ENCODE measurements at places on chromosomes 4 and X.

DNA sequence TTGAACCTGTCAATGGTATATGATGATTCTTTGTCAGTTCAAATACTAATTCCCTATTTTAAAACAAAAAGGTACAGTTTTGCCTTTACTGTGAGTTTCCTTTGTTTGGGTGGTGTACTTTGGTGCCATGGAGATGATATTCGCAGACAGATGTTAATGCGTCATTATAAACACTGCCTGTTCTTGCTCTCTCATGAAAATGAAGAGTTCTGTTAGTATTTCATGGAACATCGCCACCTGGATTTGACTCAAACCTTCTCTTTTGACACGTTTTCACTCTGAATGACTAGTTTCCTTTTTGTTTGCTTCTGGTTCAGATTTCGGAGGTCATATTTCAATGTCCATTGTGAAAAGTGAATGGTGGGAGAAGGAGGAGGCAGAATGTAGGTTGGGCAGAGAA, 6.9 kb upstream of the CTSO start:
- peak; percentile 48 for DNase-seq

GRCh38 chrX:154967603-154968002, 54.9 kb downstream of the F8 start:
- DNase-seq: no peak

- DNase-seq: no peak
Observed at GRCh38 chrX:29947225-29947624, 268.1 kb upstream of the MAGEB2 start.

GRCh38 chrX:21905313-21905712, 35.2 kb upstream of the SMS start:
- DNase-seq: no peak

GRCh38 chr4:38923746-38924145, 56.1 kb downstream of the FAM114A1 start:
- DNase-seq: no peak

DNA sequence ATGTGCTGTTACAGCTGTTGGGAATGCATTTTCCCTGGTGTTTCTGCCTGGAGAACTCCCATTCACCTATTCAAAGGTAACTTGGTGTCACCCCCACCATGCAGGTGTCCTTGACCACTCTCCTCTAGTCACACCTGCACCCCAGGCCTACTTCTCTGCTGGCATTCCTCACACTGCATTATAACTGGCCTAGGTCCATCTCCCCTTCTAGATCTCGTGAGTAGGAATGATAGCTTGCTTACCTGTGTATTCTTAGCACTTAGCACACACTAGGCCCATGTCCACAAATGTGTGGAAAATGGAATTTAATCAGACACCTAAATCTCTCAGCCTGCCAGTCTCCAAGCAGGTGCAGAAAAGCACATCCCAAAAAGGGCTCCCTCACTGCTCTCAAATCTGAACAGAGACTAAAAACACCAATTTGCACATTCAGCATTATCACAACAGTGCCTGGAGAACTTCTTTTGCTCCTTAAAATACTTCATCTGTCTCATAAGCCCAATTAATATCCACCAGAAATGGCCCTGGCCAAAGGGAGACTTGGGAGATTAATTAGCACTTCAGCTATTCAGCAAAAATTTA, 18.3 kb downstream of the SCD5 start:
- no peak for DNase-seq

DNA sequence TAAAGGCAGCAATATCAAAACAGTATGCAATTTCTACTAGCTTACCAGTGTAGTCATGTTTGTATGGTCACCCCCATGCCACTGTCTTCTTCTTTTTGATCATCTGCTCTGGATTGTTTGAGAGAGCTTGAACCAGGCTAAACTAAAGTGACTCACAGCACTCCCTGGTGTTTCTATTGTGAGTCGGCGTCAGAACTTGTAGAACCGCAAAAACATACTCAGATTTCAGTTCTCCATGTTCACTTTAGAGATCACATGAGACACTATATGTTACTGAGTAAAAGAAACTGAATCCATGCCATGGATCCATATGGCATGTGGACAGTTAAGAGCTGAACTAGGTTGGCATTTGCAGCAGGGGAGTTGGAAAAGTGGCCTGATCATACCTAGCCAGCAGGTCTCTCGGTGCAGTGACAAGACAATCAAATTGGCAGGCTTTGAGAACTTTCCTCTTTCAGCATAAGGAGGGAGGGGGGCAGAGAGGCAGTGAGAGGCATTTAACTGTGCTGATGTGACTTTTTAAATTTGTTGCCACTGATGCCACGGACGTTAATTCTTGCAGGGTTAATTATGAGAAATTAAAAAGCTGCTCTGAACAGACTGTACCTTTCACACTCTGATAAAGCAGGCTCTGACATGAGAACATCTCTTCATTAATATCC, 88.4 kb downstream of the AFF2 start:
- DNase-seq: peak; percentile 31

DNA sequence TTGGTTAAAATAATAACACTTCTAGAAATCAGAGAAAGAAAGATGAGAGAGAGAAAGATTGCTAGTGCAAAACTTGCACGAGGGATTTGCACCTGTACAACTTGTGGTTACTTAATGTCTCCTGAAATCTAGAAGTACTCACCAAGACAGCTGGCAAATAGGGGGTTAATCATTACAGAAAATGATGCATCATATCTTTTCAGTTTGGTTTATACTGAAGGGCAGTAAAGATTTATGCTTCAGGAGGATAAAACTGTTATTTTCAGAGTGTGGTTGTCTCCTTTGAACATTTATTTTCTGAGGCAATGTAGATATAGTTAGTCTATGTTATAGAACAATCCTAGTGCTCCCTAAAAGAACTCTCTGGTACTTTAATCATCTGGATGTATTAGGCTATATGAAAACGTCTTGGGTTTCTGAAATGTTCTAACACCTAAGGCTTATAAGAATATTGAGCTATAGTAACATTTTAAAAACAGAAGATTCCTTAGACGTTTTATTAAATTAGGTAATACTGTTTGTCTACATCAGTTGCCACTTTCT, 13.3 kb downstream of the ATOH1 start:
- DNase-seq: no peak

DNA sequence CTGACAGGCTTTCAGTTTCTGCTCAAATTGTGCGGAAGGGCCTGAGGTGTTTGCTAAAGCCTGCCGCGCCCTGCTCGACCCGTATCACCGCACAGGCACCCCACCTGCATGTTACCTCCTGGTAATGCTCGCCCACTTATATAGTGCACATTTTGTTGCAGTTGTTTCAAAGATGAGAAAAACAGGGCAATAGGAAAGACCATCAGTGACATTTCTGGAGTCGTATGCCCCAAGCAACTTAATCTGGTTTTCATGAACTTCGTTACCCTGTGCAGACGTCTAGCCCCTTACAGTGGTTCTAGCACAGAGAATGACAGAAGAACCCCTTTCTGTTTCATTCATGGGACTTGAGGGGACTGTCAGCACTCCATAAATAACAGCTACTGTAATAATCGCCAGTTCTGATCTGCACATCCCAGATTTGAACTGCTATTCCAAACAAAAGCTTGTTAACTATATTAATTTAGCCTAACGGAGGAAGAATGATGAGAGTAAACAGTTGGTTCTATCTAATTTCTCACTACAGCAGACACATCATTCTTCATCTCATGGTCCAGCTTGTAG, 940 bp upstream of the DCTD start:
- no peak for DNase-seq

DNA sequence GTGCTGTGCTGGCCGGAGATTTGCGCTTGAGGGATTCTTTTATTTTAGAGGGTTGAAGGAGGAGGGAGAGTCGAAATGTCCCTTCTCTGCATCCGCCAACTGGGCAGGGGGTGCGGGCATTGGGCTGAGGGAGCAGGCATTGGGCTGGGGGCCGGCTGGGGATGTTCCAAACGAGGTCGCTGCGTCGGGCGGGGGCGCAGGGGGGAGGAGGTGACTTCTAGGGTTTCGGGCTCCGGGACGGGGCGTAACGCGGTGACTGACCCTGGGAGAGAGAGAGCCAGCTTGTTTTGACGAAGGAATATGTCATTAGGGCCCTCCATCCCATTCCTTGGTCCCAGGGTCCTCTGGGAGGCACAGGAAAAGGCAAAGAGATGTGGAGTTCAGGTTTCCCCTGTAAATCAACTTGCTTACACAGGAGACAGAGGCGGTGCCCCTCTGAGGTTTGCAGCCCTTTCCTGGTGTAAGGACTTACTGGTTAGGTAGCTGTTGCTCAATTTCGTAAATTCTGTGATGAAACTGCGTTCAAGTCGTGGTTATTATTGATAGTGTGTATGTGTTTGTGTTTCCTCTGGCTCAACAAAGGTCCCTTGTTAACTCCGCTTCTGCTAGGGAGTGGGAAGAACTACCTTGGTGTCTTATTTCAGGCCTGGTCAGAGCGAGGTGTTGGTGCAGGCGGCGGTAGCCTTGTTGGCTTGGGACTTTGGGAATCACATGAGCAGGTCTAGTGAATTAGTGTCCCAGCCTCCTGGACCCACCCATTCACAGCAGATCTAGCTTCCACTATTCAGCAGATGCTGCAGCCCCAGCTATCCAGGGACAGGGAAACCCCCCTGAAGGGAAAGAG, 716 bp downstream of the FHIP1A start:
- DNase-seq: no peak

GRCh38 chr4:173490256-173490655, 39.8 kb downstream of the HAND2 start:
- no peak for DNase-seq

DNA sequence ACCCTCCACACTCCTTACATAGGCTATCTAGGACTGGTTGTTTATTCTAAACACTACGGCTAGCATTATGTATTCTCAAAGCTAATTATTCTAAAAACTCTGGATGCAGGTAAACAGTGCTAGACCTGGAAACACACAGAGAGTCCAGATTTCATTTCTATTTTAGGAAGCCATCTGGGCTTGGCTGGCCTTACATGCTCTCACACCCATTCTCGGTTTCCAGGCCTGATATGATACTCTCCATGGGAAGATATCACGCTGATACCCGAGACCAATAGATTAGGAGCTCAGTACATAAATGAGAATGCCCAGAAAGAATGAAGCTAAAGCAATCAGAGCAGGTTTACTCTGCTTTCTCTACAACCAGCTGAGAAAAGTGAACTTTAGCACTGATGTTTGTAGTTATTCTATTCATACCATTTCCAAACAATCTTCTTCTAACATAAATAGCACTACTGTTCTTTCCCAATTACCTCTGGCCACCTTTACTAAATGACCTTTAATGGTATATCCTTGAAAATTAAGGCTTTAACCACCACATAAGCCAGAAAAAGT, 973.3 kb downstream of the PCDH18 start:
- DNase-seq: no peak

DNA sequence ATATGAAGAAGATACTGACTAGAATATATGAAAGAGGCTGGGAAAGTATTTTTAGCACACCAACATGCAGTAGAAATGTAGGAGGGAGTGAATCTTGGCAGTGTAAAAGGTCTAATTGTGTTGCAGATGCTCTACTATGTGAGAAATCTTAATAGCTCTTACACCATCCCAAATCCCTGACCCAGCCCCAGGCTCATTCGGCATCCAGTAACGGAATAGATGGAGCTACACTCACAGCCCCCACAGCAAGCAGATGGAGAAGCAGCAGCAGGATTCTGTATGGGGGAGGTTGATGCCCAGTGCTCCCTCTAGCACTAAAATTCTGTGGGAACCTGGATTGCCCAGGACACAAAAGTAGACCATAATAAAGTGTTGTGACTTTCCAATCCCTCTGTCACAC, 153.2 kb upstream of the PRDX4 start:
- DNase-seq: no peak

- DNase-seq: peak; percentile 9
Observed at GRCh38 chrX:34893741-34894140, 48.9 kb upstream of the FAM47B start.

DNA sequence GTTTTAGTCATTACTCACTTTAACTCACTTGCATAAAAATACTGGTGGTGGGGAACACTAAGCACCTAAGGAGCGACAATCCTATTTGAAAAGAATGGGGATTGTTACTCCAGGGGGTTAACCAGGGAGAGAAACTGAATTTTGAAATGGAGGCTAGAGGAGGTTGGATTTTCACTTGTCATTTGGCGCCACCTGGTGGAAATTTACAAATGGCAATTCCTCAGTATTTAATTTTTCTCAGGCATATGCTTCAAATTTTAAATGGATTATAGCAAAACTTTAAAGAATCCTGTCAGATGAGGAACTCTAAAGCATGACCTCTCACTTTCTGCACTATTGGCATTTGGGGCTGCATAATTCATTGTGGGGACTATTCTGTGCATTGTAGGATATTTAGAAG, 2.7 kb upstream of the GEMIN8 start:
- DNase-seq: no peak

- DNase-seq: peak; percentile 55
Observed at GRCh38 chr4:139167774-139168444, 9.1 kb downstream of the ELF2 start.

DNA sequence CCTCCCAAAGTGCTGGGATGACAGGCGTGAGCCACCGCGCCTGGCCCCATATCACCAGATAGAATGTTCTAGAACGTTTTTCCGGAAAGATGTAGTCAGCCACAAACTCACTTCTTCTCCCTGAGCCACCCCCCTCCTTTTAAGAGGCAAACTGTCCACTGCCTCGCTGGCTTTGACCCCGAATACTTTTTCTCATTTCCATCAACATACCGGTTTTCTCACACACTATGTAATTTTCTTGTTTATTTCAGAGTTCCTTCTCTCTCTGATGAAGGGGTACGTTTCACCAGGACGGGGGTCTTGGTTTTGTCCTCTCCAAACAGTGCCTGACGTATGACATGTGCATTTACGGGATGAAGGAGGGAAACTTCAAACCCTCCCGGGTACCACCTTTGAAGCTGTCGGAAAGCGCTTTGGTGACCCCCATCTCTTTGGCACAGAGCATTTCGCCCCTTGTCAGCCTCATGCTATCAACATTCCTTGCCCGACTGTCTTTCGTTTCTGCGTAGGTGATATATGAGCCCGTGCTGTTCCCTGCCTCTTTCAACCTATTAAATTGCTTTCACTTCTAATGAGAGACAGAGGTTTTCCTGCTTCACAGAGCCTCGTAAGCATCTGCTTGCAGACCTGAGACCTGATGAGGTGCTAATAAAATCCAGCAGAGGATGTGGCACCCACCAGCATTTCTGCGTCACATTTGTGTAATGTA, 73.8 kb downstream of the CRLF2 start:
- DNase-seq: no peak

DNA sequence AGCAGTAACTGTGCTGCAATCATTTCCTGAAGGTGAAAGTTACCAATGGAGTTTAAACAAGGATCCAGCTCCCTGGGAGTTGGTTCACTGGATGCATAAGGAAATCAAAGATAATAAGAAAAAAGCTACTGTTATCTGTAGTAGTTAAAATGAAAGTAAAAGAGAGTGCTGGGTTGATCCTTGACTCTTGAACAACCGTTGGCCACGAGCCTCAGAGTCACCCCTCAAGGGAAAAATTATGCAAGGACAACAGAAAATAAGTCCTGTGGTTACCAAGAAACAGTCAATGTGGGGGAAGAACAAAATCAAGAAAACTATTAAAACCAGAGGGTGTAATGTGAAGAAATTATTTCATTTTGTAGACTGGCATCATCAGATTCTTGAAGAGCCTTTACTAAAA, 49.7 kb upstream of the DDIT4L start:
- no peak for DNase-seq

DNA sequence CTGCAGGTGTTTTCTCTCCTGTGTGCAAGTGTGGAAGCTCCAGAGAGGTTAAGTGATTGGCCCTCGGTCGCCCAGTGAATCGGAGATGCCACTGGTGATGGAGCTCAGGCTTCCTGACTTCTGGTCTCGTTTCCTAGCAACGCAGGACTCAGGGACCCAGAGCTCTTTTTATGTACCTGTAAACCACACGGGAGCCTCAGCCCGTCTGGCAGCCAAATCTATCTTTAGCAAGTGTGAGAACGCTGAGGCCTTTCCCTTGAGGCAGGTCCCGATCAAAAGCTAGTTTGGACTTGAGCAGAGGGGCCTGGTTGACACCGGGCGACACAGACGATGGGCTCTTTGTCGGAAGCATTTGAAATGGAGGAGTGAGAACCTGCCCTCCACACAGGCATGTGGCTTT, 116.8 kb downstream of the SORCS2 start:
- no peak for DNase-seq

Data from AG20443 (cell line).